HS-27A (cell line): ENCODE measurements at places on chromosomes 12 and 14.

GRCh38 chr14:56816574-56817391 lies 6.5 kb upstream of the OTX2 start:
- DNase-seq: no peak

GRCh38 chr12:13093848-13094220 lies 9.6 kb downstream of the GSG1 start:
- DNase-seq: no peak

GRCh38 chr12:88058719-88059077 lies 29.5 kb upstream of the C12orf50 start:
- DNase-seq: no peak

DNA sequence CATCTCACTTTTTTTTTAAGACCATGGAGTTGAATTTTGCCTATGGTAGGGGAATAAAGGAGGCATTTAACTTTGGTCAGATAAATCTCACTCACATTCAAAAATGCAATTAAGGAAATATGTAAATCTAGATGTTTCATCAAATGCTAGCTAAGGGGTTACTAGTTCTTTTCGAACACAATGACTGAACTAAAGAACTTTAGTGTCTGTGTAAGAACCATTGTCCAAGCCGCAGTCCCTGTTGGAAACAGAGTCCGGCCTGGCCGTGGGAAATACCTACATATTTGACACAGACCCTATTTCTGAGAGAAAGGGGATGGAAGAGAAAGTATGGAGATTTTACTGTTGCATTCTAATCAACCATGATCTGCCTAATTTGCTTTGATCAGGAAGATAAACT lies 17.4 kb downstream of the LGR5 start:
- no peak for DNase-seq

- DNase-seq: no peak
Observed at GRCh38 chr14:92462568-92462967, 51.0 kb upstream of the RIN3 start.

GRCh38 chr12:51377099-51377984 lies 13.9 kb downstream of the GALNT6 start:
- DNase-seq: no peak

- DNase-seq: no peak
Observed at GRCh38 chr12:131050463-131051154, 96.9 kb downstream of the ADGRD1 start.

- DNase-seq: no peak
Observed at GRCh38 chr14:57999471-57999870, 133.6 kb upstream of the SLC35F4 start.

DNA sequence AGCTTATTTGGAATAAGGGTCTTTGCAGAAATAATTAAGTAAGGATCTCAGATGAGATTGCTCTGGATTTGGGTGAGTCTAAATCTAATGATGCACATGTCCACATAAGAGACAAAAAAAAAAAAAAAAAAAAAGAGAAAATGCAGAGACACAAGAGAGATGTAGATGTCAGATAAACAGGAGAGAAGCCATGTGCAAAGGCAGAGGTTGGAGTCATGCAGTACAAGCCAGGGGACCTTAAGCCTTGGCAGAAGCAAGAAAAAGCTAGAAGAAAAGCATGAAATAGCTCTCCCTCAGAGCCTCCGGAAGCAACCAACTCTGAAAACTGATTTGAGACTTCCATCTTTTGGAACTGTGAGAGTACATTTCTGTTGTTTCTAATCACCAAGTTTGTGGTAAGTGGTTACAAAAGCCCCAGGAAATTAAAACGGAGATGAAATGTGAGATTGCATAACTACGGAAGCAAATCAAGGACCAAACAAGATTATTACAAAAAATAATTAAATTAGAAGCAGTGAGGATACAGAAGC lies 1304.0 kb upstream of the SEL1L start:
- DNase-seq: no peak

DNA sequence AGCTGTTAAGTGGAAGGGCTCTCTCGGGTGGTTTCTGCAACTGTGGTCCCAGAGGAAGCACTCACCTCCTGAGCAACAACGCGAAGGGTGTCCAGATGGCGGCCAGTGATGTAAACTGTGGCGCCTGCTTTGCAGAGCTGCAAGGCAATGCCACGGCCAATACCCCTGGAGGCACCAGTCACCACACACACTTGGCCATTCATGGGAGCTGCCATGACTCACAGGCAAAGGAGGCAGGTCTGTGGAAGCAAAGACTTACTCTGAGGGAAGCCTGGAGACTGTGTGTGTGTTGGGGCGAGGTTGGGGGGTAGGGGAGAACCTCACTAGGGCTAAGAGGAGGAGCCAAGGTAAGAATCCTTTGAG lies 707 bp downstream of the DHRS1 start:
- DNase-seq: no peak

DNA sequence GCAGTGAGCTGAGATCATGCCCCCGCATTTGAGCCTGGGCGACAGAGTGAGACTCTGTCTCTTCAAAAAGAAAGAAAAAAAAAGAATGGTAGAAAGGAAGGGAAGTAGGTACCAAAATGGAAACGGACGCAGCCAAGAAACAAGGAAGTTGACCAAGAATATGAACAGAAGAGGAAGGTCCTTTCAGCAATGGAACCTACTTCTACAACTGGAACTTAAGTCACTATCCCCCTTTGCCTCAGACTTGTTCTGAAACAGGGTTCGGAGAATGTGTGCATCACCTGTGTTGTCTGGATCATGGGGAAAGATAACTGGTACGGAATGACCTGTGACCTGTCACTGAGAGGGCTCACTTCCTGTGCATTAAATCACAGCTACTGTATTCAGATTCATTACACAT lies 43.9 kb upstream of the RNASE1 start:
- DNase-seq: no peak

DNA sequence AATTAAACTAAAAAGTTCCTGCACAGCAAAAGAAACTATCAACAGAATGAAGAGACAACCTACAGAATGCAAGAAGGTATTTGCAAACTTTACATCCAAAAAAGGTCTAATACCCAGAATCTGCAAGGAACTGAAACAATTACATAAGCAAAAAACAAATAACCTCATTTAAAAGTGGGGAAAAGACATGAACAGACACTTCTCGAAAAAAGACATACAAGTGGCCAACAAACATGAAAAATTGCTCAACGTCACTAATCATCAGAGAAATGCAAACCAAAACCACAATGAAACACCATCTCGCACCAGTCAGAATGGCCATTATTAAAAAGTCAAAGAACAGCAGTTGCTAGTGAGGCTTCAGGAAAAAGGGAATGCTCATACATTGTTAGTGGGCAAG lies 15.2 kb downstream of the PDE6H start:
- DNase-seq: no peak

DNA sequence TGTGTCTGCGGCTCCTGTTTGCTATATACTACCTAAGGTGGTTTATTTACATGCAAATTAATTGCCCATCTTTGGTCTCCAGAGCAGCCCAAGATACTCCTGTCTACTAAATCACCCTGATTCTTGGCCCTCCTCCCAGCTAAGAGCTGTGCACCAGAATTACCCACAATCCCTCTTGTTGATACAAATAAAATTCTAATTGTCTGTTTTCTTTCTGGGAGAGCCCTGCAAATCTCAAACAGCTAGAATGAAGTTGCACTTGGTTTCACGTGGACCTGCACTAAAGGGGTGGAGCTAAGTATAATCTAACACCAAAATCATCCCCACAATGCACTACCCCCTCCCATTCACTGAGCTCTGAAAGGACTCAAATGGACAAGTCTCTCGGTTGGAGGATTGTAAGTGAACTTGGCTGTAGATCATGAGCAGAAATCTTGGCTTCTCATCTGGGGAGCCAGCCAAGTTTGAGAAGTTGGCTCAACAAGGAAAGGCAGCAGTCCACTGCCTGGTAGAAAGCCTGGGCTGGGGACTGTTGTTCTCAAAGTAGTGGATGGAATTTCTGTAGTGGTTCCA lies 6.6 kb downstream of the MAX start:
- no peak for DNase-seq

DNA sequence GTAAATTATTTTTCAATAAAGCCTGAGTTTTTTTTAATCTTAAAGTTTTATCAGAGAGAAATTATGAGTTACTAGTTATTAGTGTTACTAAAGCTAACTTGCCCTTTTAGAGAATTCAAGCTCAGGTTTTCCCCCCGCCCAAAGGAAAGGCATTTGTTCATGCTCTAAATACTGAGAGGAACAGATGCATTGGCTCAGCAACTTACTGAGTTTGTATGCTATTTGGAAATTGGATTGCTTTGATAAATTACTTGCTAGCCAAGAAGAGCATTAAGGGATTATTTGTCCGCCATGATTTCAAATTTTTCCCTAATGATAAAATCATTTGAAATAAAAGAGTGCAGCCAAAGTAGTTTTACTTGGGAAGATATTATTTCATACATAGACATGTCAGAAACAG lies 149.4 kb downstream of the METTL25 start:
- no peak for DNase-seq

- DNase-seq: no peak
Observed at GRCh38 chr12:51683763-51684357, 92.8 kb downstream of the SCN8A start.

- peak; percentile 8 for DNase-seq
Observed at GRCh38 chr12:21330682-21331253, 3.9 kb downstream of the SLCO1A2 start.

GRCh38 chr12:91093341-91093740 lies 18.0 kb downstream of the LUM start:
- DNase-seq: no peak

GRCh38 chr14:59699442-59699841 lies 122.8 kb upstream of the CCDC175 start:
- no peak for DNase-seq

DNA sequence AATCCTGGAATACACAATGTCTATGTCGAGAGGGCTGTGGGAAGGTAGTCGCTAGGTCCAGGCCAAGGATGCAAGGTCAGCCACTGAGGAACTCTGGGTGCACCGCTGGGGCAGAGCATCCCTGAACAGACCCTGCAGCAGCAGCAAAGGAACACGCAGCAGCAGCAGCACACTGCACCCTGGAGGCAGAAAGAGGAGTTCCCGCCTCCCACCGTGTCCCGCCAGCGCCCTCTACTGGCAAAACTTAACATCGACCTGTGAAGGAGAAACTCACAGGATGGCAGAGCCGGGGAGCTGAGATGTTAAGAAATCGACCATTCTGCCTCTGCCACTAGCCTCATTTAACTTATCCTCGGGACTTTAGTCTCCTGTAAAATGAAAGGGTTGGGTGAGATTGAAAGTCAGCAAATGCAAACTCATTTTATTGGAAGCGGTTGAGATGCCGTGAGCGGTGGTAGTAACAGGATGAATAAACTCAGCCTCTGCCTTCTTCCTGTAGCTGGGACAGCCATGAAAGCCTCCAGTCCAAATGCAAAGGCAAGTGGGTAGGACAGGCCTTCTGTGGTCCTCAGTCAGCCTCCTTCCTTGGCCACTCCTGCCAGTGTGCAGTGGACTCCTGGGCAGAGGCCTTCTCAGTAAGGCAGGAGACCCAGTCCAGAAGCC lies 45.6 kb downstream of the STAB2 start:
- DNase-seq: no peak

GRCh38 chr14:100832311-100832960 lies 6.5 kb downstream of the MEG3 start:
- DNase-seq: no peak

DNA sequence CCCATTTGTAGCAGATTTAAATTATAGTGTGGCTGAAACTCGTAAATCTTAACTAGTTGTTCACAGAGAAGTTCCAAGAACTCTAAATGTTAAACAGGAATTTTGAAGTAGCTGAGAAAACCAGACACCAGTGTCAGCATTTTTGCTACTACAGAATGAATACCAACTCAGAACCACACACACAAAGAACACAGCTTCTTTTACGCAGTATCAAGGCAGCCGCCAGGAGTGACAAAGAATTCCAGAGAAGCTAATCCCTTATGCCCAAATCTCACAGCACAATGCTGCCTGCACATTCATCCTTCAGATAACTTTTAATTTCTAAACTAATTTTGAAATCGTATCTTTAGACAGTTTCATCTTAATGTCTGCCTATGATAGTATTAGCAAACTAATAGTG lies 37.4 kb downstream of the SLC6A15 start:
- no peak for DNase-seq

GRCh38 chr14:95300002-95300696 lies 19.6 kb downstream of the CLMN start:
- no peak for DNase-seq

DNA sequence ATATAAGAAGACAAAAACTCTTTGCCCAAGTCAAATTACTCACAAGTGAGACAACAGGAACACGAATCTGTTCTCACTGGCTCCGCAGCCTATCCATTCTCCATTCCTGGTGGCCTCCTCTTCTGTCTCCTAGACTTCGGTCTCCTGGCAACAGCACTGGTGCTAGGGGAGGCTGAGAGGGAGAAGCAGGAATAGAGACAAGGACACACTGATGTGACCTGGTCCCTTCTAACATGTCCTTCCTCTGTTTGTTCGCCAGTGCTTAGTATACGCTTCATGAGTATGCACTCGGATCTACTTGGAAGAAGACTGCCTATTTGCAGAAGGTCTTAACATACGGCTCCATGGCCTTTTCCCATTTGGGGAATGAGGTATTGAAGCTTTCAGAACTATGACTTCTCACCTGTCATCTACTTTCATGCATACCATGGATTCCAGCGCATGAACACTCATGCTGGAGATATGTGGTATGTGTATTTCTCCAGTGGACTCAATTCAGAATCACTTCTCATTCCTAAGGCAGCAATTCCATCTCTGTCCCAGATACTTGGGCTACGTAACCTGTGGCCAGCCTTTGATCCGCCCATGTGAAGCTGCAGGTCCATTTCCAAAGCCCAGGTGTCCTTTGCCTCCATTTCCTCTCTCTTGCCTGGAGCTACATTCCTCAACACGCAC lies 33.9 kb downstream of the BHLHE41 start:
- DNase-seq: peak; percentile 48

GRCh38 chr12:46950094-46950493 lies 124.3 kb upstream of the SLC38A4 start:
- DNase-seq: no peak

DNA sequence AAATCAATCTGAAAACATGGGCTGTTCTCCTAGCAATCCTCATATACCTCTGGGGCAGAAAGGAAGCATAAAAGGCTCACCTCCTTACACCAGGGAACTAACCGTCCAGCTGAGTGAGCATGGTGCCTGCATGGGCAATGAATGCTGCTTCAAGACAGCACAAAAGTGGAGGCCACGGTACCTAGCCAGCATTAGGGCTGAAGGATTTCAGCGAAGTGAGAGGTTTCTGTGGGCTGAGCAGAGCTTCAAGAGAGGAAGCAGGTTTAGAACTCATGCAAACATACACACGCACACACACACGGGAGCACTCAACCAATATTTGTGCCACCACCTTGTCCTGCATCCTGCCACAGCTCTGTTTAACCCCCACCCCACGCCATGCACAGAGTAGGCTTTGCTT lies 838.5 kb upstream of the TMEM132C start:
- DNase-seq: no peak

DNA sequence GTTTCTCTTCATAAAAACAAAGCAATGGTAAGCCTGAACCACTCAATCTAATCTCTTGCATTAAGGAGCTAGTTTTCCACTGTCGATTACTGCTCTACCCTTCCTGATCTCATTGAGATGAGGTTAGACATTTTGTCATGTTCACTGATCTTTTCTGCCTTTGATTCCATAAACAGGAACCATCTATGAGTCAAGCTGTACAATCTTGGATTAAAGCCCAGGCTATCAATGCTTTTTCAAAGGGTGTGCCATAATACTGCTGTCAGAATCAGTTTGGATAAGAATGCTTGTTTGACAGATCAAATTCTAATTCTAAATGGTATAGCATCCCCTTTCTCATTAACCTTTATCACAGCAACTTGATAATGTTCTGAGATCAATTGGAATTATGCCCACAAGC lies 16.1 kb downstream of the GRIP1 start:
- peak; percentile 66 for DNase-seq
